Vagina (tissue), 2 donors: ENCODE measurements at places on chromosomes 12 and 14.

GRCh38 chr14:70315942-70316341, 43.5 kb downstream of the COX16 start:
- no peak for DNase-seq

DNA sequence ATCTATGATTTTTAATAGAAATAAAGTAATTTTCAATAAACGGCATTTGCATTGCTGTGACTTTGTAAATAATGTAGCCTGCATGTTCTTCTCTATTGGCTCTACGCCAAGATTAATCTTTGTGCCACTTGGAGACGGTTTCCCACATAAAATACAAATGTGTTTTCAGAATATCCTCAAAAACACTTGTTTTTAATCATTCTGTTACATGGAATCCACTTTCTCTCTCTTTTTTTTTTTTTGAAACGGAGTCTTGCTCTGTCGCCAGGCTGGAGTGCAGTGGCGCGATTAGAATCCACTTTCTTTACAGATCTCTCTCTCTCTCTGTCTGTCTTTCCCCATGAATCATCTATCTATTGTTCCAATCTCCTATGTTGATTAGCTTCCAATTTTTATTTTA, 22.8 kb upstream of the SSPN start:
- DNase-seq, result no peak

GRCh38 chr12:103680591-103681141, 93.6 kb downstream of the STAB2 start:
- DNase-seq, result no peak

- no peak for DNase-seq
These were observed 2.3 kb upstream of the M6PR start for GRCh38 chr12:8951744-8952143.

DNA sequence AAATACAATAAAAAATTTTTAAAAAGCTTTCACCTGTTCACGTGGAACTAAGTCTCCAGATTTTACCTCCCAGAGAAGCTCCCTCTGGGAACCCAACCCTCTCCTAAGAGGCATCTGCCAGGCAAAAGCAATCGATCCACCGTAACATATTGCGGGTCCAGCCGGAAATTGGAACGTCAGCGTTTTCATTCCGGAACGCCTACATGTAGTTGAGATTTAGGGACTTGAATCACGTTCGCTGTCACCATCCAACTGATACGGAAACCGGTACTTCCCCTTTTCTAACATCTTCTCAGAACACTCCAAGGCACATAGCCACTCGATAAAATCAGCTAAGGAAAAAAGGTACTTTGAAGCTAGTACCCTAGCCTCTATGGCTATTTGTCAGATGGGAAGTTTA, 70.3 kb downstream of the COX16 start:
- DNase-seq, result no peak

- DNase-seq, result no peak
These were observed 872 bp downstream of the VSX2 start for GRCh38 chr14:74239848-74240793.

DNA sequence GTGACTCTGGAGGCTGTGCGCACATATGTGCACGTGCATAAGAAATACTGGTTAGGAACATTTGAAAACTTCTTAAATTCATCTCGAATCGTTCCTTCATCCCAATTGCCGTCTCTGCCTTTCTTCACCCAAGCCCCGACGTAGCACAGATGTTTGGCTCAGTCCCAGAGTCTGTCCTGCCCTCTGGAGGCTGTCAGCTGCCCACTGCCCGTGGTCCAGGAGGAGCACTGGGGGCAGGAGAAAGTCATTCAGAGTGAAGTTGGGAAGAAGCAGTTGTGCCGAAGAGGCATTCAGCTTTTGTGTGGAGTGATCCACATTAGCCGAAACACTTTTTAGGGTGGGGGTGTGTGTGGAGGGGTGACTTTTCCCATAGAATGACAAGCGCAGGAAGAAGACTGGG, 124.9 kb downstream of the TSPAN9 start:
- DNase-seq, result no peak

- no peak for DNase-seq
These were observed 24.6 kb upstream of the UBC start for GRCh38 chr12:124939079-124939420.

DNA sequence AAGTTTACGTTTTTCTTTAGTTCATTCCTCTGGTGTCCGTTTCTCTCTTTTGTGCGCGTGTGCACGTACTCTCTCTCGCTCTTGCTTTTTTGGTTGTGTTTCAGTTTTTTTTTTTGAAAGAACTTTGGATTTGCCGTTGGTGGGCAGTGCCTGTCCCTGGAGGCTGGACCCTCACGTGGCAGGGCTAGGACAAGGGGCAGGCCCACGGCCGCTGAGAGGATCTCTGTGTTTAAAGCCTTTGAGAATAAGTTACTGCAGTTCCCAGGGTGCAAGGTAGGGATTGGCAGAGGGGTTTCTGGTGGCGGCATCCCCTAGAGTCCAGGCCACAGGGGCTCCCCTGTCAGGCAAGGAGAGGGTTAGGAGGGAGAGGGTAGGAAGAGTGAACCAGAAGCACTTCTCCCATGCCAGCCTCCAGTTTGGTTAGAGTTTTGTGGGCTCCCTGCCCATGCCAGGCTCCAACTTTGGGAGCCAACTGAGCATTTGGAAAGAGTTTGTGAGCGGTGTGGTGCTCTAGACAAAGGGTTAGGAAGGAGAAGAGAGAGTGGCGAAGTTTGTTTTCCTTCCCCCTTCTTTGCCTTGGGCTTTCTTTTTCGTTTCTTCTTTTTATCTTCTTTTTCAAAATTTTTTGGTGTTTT, 30.5 kb downstream of the ZFHX2 start:
- no peak for DNase-seq

DNA sequence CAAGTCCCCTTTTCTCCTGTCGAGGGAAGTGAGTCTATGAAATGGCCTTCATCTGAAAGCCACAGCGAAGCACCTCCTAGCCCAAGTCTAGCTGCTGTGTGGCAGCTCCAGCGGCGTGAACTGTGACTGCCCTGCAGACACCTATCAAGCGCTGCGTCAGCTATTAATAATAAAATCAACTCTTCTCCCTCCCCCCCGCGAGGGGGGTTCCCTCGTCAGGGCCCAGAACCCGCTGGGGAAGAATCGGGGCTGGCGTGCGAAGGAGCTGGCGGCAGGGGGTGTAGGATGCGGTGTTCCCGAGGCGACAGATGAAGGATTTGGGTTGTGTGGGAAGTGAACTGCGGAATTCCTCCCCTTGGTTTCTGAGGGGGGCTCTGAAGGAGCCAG, 662 bp upstream of the ATP2A2 start:
- no peak for DNase-seq

DNA sequence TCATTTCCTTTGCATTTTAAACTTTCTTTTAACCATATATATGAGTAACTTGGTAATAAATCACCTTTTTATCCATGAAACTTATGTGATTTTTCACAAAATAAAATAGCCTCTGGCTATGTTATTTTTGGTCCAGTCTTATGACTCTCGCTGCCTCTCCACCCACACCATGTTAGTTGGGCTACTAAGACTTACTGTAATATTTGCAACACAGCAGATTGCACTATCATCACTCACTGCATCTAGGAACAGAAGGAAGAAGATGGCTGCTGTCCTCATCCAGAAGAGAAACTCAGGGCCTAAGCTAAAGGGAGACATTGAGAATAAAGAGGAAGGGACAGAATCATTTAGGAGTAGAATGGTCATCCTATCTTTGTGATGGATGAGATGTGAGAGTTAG, 12.6 kb upstream of the B4GALNT3 start:
- DNase-seq, result no peak

- DNase-seq, result no peak
These were observed 61.5 kb downstream of the SLC2A13 start for GRCh38 chr12:40044396-40044795.

DNA sequence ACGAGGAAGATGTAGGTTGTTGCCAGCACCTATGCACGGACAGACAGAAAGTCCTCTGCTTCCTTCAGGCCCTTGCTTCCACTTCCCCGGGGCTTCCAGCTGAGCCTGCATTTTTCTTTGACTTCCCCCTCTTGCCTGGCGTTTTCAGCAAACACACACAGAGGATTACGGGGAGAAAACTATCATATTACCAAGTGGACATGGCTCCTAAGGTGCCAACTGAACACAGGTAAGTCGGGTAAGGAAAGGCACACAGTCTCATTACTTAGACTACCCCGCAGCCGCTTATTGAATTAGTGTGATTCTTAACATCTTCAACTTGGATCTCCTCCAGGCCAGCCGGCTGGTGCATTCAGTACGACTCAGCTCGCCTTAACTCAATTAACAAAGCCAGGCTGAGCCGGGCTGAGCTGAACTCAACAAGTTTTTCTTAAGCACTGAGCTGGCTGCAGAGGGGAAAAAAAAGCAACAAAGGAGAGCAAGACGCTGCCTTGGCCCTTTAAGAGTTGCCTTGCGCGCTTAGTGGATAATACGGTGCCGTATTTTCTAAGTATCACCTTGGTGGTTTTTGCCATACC, 19.2 kb upstream of the MAP1LC3B2 start:
- DNase-seq, result no peak

GRCh38 chr12:9064815-9065606, 50.7 kb downstream of the A2M start:
- no peak for DNase-seq

- no peak for DNase-seq
These were observed at the start of gene CPM for GRCh38 chr12:68932961-68933893. TSS of gene CPM (minus strand) at chr12:68933171. CDS start at chr12:68932837, 334 bp downstream.

DNA sequence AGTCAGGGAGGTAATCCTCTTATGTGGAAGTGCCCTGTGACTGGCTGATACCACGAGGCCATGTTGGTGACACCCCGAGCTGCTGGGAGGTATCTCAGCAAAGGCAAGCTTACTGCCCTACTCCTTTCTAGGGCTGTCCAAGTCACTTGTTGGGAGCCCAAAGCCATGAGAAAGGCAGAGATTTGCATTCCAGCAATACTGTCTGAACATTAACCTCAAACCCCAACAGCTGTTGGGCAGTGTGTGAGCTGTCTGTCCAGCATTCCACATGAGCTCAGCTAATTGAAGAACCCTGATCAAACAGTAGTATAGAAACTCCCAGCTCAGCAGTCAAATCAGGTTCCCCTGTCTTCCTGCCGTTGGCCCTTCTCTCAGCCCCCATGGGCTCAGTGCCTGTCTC, 9.2 kb downstream of the ABHD4 start:
- DNase-seq, result no peak

DNA sequence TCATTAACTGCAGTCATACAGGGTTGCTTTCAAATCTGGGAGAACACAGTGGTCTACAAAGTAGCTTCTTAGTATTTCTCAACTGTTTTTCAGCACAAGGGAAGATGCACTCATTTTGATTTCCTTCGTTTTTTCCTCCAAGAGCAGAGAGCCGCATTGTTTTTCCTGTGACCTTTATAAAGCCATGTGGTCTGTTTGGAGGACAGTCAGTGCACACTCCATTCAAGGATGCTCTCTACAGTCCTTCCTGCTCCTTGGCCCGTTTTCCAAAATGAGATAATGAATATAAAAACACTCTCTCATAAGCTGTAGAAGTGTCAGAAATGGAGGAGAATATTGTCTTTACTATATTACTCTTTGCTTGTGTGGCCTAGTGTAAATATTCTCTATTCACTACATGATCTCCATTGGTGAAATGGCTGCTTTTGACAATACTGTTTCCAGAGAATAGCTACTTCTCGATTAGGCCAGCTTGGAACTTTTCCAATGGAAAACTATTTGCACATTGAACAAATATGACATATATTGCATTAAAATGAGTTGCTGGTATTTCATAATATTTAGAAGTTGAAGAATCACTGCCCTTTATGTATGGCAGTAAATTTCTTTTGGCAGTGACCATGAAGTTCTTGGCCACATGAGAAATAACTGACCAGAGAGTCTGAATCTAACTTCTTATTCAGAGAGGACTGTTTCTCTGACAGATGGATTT, 393.1 kb upstream of the RGS6 start:
- DNase-seq, result no peak

- no peak for DNase-seq
These were observed 28.2 kb upstream of the BCL11B start for GRCh38 chr14:99300190-99300589.

DNA sequence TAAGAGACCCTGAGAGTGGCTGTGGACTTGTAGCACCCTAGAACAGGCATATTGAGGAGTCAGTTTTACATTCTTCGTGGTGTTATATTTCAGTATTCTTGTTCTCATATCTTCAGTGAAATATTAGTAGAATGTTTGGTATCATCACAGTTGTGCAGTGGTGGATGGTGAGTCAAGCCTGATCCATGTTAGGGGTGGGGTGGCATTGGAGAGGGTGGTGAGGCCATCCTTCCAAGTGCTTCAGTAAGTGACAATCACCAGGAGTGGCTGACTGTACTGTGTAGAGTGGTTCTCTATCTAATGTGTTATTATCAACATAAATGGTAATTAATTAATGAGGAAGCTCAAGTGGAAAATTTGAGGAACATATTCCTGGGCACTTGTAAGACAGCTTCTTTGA, 197.7 kb upstream of the SLC16A7 start:
- DNase-seq, result no peak

GRCh38 chr12:46456356-46457334, 84.1 kb upstream of the SLC38A2 start:
- no peak for DNase-seq

GRCh38 chr12:128423205-128423604, 156.2 kb downstream of the TMEM132C start:
- DNase-seq, result no peak

- DNase-seq, result no peak
These were observed 82.6 kb downstream of the TAOK3 start for GRCh38 chr12:118290130-118290529.

- DNase-seq, result no peak
These were observed 87.3 kb upstream of the E2F7 start for GRCh38 chr12:77152623-77153193.

GRCh38 chr14:64298773-64299172, 4.6 kb upstream of the ESR2 start:
- DNase-seq, result no peak

- no peak for DNase-seq
These were observed 32.7 kb upstream of the DLK1 start for GRCh38 chr14:100693877-100694578.

DNA sequence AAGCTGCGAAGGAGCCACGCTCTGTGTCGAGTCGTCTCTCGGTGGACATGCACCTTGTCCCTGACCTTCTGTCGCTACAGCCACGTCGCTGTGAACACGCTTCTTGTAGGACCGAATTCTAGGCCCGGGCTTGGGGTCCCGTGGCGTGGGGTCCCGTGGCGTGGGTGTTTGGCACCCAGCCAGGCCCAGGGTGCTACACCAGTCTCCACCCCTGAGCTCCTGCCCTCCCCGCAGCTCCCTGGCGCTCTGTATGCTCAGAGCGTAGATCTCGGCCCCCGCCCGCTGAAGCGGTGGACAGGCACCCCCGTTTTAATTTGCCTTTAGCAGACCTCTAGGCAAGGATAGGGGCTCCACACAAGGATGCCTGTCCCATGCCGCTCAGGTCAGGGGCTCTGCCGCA, 16.5 kb downstream of the MMP17 start:
- DNase-seq, result no peak
